ENCODE measurements at places on chromosomes 2 and 18. TPM values are rescaled to one million over a fixed set of nuclear protein-coding genes. Genes with fewer than 3 reads are reported as not detected.

DNA sequence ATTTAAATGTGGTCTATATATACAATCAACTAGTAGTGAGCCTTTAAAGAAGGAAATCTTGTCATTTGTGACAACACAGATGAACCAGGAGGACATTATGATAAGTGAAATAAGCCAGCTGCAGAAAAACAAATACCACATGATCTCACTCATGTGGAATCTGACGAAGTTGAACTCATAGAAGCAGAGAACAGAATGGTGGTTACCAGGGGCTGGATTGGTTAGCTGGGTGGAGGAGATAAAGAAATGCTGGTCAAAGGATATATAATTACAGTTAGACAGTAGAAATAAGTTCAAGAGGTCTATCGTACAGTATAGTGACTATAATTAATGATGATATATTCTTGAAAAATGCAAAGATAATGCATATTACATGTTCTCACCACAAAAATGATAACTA, 267.9 kb downstream of the FBXO15 start:
- DNase-seq: no peak

- no peak for DNase-seq
Measured at GRCh38 chr2:10260130-10260529, 42.6 kb upstream of the HPCAL1 start.

DNA sequence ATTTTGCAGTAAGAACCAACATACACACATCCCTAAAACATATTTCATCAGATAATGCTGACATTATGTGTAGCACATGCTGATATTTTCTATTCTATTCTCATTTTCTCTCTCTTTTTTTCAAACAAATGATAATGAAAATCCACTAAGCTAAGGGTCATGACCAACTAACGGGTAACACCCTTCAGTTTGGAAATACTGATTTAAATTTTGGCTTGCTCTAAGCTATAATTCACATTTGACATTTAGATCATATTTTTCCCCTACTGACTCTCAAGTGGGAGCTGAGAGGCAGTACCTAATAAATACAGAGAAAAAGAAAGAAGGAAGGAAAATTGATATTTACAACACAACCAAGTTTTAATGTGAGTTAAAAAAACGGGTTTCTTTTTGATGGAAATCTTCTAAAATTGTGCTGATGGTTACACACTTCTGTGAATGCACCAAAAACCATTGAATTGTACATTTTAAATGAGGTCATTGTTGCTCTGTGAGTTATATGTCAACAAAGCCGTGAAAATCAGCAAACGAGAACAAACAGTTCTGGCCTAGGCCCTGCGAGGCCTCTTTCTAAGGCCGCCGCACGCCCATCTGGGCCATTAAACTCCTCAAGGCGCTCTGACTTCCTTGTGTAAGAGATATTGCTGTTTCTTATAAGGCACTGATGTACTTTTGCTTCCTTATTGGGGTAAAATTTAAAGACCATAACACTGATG, 124.2 kb downstream of the GALR1 start:
- no peak for DNase-seq

Gene KCNIP3
- 2.1 TPM for total RNA-seq

Gene DBI
- 146 TPM for total RNA-seq

Measured in WTC11 (cell line).